ENCODE measurements at places on chromosomes 6 and 20.

DNA sequence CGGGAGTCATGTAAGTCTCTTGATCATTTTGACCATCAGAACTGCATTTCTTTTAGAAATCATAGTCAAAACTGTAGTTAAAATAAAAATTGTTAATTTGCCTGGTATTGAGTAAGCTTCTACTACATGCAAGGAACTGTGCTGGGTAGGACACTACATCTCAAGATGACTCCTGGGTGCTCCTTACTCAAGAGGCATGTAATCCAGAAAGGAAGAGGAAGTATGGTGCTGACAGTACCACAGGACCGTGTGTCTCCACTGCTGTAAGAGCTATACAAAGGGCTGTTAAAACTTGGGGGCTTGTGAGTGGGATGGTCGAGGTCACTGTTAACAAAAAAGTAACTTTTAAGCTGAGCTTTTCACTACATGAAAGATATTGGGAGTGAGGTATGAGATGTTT lies 508.3 kb upstream of the SOX4 start:
- no peak for DNase-seq

DNA sequence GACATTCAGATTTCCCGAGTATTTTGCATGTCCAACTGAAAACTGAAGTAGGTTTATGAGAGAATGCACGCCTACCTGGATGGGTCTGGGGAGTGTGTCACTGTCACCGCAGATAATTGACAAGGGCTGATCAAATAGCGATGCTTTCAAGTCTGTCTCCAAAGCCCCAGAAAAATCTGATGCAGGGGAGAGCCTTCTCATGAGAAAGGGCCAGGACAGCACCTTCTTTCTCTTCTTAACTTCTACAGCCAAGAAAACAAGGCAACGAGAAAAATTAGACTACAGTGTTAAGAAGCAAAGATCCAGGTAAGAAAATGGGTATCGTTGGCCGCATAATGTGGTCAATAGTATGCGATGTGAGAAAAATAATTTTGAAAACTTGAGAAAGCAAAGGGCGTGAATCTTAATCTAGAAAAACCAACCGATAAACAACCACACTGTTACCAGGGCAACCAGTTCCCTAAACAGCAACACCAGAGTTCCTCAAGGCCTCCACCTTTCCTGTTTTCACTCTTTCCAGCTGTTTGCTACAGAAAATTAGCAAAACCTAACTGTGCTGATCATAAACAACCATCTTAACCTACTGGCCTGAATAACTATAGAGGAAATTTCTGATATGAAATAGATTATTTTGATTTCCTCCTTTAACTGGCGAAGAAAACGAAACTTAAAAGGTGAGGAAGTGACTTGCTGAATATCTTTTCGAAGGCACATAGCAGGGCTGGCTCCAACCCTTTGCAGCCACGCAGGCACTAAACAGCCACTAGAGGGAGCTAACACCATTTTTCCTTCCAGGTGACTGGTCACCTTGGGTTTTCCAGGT lies 2.6 kb downstream of the TAGAP start:
- DNase-seq: peak; percentile 65

DNA sequence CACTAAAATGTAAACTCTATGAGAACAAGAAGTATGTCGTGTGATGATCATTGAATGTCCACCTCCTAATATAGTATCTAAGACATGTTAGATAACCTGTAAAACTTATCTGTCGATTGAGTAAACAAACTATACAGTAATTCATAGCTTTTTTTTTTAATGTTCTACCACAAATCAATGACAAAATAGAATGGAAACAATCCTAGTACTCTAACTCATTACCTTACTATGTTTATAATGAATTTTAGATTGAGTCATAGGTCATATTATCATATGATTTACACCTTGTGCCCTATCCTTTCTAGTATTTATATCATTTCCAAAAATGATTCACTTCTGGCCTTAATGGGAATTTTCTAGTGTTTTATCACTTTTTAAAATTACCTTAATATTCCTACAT lies 6.1 kb downstream of the VTA1 start:
- DNase-seq: no peak

DNA sequence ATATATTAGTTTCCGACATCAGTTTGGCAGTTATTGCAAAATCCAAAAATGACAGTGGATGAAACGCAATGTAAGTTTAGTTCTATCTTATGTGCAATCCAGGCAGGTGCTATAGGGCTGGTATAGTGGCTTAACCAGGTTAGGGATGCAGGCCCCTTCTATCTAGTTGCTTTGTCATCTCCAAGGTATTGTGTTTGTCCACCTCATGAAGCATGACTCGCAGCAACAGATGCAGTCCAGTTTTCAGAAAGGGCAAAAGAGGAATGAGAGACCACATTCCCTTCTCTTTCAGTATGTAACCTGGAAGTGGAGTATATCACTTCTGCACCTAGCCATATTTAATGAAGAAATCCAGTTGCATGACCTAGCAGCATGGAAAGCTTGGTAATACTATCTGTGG lies 59.7 kb downstream of the PKIB start:
- no peak for DNase-seq

DNA sequence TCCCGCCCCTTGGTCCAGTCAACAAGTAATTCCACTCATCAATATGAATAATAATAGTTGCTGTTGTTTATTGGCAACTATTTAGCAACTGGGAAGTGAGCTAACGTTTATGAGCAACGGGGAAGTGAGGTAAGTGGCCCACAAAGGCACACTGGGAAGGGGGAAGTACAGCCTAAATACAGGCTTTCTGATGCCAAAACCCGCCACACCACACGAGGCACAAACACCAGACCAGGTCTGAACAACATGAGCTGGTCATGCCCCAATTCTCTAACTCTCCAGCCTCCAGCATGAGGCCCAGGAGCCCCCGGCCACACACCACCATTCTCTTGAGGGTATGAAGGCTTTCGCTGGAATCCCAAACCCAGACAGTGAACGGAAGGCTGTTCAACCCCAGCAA lies 50.8 kb downstream of the PREX1 start:
- DNase-seq: no peak

- DNase-seq: no peak
These were observed 46.7 kb downstream of the CD2AP start for GRCh38 chr6:47524136-47524845.

GRCh38 chr6:105691081-105691480 lies 288.2 kb upstream of the PREP start:
- DNase-seq: no peak

GRCh38 chr6:153947808-153948447 lies 91.1 kb upstream of the OPRM1 start:
- DNase-seq: no peak

DNA sequence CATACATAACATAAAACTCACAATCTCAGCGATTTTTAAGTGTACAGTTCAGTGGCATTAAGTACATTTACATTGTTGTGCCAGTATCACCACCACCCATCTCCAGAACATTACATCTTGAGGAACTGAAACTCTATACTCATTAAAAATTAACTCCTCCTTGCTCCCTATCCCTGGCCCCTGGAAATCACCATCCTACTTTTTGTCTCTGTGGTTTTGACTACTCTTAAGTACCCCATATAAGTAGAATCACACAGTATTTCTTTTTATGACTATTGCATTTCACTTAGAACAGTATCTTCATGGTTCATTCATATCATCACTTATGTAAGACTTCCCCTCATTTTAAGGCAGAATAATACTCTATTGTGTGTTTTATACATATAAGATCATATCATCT lies 1108.1 kb downstream of the GRIK2 start:
- no peak for DNase-seq

DNA sequence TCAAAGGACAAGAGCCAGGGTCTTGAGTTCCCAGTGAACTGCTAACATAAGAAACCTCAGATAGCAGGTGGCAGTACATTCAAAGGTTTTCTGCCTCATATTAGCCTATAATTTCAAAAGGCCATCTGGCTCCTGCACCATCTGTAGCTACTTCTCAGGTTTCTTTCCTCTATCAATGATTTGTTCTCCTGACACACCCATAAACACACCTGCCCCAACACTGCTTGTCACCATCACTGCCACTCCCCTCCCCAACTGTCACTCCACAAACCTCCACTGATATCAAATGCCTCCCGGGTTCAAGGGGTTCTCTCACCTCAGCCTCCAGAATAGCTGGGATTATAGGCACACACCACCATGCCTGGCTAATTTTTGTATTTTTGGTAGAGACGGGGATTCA lies 152.7 kb upstream of the SLC22A16 start:
- no peak for DNase-seq

DNA sequence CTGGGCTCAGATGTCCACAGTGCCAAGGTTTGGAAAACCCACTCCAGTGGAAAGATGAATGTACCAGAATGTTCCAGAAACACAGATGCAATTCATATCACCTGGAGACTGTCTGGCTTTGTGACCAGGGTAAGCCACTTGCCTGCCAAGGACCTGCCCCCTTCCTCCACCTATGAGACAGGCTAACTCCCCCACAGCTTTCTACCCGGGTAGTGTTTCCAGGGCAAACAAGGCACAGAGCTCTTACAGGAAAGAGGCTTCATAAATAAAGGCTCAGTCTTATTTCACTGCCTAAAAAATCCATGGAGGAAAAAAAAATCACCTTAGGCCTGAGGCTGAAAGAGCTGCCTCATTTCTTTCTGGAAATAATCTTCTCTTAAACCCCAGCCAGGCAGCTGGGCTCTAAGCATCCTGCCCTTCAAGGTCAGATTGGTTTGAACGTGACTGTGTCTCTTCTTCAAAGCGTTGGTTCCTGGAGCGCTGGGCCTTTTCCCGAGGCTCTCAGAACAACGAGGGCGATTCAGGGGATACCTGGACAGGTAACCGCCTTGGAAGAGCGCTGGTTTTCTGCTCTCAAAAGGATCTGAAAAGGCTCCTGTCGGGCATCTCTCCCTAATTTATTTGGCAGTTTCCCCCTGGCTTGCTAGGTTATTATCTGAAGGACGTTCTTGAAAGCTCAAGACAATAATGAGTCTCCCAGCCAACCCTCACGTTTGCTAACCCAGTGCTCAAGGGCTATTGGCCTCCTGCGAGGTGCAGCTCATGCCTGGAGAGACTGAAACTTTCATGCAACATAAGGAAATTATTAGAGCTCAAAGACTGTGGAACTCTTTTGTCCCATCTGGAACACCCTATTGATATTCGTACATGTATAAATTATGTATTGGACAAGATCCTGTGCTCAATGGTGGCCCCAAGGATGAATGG lies 199.2 kb upstream of the PMEPA1 start:
- DNase-seq: no peak

DNA sequence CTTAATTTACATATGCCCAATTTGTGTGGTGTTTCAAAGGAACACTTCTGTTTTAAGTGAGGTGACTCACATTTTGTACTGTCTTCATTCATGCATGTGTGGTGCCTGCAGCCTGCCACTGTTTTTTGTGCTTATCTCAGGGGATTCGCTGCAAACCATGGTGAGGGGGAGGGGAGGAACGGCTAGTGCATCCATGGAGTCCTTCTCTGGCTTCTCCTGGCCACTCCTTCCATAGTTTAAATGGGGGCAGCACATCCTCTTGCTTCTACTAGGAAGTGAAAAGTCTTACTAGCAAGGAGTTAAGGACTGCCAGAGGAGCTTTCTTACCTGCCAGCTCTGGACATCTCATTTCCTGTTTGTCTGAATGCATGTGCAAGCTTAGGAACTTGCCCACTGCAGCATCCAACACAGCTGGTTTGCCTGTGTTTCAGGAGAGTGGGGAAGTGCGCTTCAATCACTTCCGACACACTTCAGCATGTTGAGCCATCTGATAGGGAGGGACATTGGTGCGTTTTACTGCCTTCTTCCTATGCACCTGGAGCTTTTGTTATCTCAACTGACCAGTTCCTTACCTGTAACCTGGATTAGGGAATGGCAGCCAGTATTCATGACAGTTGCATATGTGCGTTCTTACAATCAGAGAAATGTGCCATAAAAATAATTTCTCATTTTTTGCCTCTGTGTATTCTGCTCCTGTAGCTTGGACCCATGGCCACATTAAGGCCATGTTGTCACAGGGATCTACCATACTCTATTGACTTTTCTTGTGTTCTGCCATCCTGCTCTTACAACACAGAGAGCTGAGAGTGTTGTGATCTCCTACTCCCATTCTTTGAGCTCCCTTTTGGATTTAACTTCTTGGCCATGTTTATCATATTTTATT lies 211.3 kb downstream of the ARID1B start:
- no peak for DNase-seq

- no peak for DNase-seq
These were observed 19.8 kb upstream of the C6orf62 start for GRCh38 chr6:24738741-24739140.

DNA sequence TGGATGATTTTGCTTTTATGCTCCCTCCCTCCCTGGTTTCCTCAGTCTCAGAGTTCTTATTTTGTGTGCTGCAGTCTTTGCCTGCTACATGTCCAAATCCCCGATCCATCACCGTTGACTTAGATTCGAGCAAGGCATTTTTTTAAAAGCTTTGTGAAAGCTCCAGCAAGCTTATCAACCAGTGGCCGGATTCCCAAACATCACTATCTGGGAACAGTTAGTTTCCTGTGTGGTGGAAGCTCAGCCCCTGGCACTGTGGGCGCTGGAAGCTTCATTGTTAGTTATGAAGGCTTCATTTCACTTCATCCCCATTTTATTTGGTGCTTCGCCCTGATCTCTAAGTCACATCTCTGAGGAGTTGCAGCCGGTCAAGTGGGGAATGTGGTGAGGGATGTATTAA lies 44.7 kb downstream of the DEK start:
- no peak for DNase-seq

- no peak for DNase-seq
These were observed 36.8 kb upstream of the SAMD3 start for GRCh38 chr6:130259557-130259956.

DNA sequence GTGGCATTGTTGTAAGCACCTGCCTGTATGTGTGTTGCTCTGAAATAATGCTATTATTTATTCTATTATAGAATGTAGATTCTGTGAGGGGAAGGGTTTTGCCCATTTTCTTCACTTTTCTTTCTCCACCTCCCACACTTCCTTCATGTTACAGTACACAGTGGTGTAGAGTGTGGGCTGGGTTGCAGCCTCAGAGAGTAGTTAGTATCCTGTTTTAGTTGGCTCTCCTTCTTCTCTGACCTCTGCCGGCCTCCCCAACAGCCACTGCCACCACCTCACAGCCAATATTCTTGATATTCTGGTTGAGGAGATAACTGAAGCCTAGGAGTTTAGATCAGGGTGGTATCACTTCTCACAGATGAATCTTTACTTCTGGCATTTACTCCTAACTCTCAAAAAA lies 143.4 kb downstream of the BCKDHB start:
- DNase-seq: no peak

GRCh38 chr6:20830576-20830975 lies 296.3 kb downstream of the CDKAL1 start:
- no peak for DNase-seq

GRCh38 chr6:38279963-38280588 lies 359.7 kb downstream of the BTBD9 start:
- no peak for DNase-seq

DNA sequence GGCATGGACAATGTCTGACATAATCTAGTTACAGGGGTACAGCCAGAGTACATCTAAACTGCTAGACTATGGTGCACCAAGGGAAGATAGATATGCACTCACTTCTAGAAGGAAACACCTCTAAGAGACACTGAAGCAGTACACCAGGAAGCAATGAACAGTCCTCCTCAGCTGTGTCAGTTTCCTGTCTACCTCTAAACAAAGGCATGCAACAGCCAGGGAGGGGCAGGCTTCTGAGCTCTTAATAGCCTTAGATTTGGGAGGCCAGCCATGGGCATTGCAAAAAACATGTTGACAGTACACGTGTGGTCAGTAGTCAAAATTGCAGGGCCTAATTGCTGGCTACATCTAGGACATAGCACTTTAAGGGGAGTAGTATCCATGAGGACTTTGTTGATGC lies 21.4 kb downstream of the CRYBG1 start:
- no peak for DNase-seq

GRCh38 chr6:29531668-29532067 lies 27.9 kb downstream of the UBD start:
- DNase-seq: no peak

GRCh38 chr6:163937071-163937470 lies 522.6 kb downstream of the QKI start:
- DNase-seq: no peak
